ENCODE measurements at places on chromosomes 13 and 19. TPM values are rescaled to one million over a fixed set of nuclear protein-coding genes. Genes with fewer than 3 reads are reported as not detected.
A peak's percentile ranks its signal among the peaks of the same experiment; 100 is the strongest.

DNA sequence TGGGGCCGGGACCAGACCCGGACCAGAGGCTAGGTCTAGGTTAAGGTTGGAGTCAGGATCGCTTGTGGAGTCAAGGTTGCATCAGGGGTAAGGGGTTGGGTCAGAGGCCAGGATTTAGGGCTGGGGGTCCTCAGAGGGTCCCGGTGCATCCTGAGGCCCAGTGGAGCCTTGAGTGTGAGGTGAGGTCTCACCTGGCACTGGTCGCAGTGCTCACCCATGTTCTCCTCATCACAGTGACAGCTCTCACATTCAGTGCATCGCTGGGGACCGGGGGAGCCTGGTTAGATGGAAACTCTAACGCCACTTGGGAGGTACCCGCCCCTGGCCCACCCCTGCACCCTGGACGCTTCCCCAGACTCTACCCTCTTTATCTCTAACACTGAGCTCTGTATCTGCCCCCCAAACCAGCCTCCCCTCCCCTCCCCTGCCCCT is 3.1 kb downstream of the HRC start:
- DNase-seq, result no peak

GRCh38 chr19:20367811-20368294 is 197.7 kb downstream of the ZNF737 start:
- no peak for DNase-seq

DNA sequence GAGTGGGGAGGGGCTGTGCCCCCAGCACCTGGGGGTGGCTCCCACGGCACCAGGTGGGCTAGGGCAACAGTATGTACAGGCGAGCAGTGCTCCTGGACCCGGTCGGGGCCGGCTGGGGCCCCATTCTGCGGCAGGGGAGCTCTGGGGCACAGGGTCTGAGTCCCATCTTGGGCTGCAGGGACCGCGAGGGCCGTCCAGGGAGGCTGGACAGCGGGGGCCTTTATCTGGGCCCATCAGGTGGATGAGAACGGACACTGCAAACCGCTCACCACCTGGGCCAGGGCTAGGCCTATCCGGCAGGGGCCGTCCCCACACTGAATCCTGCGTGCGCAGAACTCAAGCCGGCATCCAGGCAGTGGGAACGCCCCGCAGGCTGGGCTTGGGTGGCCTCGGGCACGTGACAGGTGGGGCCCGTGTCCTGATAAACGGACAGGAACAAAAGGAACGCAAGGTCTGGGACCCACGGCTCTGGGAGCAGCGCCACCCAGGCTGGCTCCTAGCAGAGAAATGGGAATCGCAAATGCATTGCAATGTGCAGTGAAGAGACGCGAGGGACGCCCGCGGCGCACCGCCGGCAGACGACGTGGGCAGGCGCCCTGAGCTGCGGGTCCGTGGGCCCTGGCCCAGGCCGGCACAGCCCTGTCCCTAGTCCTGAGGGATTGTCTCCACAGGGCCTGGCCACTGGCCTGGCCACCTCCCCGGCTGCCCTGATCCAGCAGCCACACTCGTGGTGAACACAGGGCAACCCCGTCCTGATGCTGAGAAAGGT is 29.7 kb downstream of the BTBD2 start:
- no peak for DNase-seq

- peak; percentile 80 for DNase-seq
These were observed 204.4 kb downstream of the LACC1 start for GRCh38 chr13:44084146-44084545.

DNA sequence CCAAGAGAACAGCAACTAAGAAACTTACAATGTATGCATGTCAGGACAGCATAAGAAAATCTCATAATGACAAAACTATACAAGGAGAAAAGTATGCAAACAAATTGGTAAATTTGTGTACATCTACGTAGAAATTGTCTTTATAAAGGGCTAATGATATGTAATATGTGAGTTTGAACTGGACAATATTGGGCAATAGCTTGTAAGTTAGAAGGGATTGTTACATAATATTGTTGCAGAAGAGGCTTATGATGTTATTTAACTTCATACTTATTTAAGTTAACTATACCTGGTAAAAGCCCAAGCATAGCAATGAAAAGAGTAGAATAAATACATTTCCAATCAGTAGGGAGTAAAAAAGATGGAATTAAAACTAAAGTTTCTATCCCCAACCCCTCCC is 134.0 kb downstream of the MAB21L1 start:
- no peak for DNase-seq

DNA sequence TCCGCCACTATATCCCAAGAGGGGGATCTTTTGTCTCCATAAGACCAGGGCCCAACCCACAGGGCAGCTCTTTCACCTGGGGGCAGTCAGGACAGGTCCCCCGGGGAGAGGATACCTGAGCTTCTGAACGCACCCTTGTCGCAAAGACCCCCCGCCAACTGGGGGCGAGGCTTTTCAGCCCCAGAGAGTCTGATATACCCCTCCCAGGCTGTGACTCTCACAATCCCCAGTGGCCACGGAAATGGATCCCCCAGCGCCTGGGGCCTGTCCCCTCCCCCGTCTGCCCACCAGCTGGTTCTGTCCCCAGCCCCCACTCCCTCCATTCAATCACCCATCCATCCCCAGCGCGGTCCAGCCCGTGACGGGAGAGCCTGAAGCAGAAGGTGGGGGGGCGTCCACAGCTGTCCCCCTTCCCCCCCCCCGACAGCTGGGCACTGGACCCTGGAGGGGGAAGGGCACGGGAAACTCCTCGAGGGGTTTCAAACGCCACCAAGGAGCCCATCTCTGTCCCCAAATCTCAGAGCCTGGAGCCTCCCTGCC is 823 bp downstream of the DOCK6 start:
- no peak for DNase-seq

DNA sequence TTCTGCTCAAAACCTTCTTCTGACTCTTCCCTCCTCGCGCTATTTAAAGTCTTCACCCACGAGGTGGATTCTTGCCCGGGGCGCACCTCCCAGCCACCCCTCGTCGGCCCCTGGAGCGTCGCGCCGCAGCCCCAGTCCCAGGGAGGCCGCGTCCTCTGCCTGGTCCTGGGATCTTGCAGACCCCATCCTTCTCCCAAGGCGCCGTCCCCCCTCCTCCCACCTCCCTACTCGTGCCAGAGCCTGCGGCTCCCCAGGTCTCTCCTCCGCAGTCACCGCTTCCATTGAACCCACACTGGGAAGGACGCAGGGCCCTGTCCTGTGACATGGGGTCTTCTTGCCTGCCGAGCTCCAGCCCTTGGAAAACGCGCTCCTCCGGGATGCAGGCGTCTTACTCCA is 486 bp downstream of the ZNF808 start:
- peak; percentile 2 for DNase-seq

- no peak for DNase-seq
These were observed 31.8 kb downstream of the CACNG6 start for GRCh38 chr19:54023191-54023590.

DNA sequence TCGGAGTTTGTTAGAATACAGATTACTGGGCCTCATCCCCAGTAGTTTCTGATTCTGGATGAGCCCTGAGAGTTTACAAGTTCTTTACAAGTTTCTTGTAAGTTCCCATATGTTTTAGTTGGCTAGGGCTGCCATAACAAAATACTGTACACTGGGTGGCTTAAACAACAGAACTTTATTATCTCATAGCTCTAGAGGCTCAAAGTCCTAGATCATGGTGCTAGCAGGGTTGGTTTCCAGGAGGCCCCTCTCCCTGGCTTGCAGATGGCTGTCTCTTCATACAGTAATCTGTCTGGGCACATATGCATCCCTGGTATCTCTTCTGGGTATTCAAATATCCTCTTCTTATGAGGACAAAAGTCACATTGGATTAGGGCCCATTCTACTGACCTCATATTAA is 167.2 kb downstream of the KLF5 start:
- no peak for DNase-seq

DNA sequence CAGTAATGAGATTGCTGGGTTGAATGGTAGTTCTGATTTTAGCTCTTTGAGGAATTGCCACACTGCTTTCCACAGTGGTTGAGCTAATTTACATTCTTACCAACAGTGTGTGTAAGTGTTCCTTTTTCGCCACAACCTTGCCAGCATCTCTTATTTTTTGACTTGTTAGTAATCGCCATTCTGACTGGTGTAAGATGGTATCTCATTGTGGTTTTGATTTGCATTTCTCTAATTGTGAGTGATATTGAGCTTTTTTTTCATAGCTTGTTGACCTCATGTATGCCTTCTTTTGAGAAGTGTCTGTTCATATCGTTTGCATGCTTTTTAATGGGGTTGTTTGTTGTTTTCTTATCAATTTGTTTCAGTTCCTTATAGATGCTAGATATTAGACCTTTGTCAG is 245.0 kb downstream of the MTUS2 start:
- no peak for DNase-seq

GRCh38 chr13:81609335-81609734 is 1268.4 kb upstream of the SPRY2 start:
- no peak for DNase-seq

GRCh38 chr13:67806796-67807195 is 576.7 kb upstream of the PCDH9 start:
- DNase-seq, result no peak

DNA sequence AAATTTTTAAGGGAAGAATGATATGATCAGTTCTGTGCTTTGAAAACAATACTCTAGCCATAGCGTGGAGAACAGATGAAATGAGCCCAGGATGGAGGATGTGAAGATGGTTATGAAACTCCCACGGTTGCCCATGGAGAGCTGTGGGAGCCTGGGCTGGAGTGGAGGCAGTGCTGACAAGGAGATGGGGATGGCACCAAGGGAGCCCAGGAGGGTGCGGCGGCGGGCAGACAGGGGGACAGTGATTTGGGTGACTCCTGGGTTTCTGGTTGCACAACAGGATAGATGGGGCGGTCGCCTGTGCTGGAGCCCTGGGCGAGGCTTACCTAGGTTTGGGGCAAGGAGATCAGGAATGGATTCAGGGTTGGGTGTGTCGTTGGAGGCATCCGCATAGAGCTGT is 15.9 kb downstream of the ARHGEF7 start:
- no peak for DNase-seq

GRCh38 chr13:18212873-18213272 is 968.8 kb downstream of the TUBA3C start:
- DNase-seq, result no peak

- DNase-seq, result no peak
These were observed 19.3 kb upstream of the SDHAF1 start for GRCh38 chr19:35975608-35976214.

GRCh38 chr13:52845334-52845761 is 3.1 kb downstream of the PCDH8 start:
- no peak for DNase-seq

Gene GNG14
- total RNA-seq, result not detected

Gene NXNL1
- not detected for total RNA-seq

Gene OR7A5
- total RNA-seq, result not detected
